ENCODE measurements at places on chromosomes 3 and 15. TPM values are rescaled to one million over a fixed set of nuclear protein-coding genes. Genes with fewer than 3 reads are reported as not detected.

DNA sequence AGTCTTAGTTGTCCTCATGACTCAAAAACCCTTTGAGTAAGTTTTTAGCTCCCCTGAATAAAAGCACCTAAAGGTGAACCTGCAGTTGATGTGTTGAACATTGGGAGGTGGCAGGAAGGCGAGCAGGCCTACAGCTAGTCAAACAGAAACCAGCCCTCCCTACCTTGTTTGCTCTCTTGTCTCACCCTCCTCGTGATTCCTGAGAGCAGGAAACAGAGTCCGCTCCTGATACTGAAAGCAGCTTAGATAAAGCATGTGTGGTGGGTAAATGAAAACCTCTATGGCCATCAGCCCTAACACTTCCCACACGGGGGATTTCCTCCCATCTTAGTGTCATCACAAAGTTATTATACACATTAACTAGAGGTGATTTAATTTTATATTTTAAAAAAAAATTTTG lies 21.8 kb upstream of the CLDN18 start:
- DNase-seq = no peak

- DNase-seq = no peak
These were observed 96.8 kb upstream of the ROBO2 start for GRCh38 chr3:76943058-76943457.

- DNase-seq = no peak
These were observed 24.4 kb downstream of the MORC1 start for GRCh38 chr3:109093561-109093960.

The C3orf22 gene
- polyA plus RNA-seq = 0.10 TPM

Data from left kidney (tissue), 8 donors.